IPS DF 19.7 (cell line): ENCODE measurements at places on chromosomes 11 and 22.

- no peak for DNase-seq
Observed at GRCh38 chr11:9974375-9974774, 310.5 kb downstream of the SWAP70 start.

GRCh38 chr22:24751518-24751917, 23.0 kb downstream of the PIWIL3 start:
- DNase-seq = no peak

DNA sequence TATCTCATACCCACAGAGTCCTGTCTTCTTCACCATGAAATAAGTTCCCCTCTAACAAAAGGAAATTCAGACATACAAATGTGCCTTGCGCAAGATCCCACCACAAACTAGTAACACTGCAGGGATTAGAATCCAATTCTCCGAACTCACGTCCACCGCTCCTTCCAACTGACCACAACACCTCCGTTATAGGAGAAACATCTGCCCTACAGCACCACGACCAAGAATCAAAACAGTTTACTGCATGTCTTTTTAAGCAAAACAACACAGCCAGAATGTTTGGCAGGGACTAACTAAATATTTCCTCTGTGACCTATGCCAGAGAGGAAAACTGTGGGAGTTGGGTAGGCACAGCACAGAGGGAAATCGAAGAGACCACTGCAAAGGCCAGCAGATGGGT, 72.7 kb upstream of the AKIP1 start:
- no peak for DNase-seq

- DNase-seq = no peak
Observed at GRCh38 chr11:44334356-44335004, 24.5 kb upstream of the ALX4 start.

- DNase-seq = no peak
Observed at GRCh38 chr11:72665911-72666472, 8.2 kb downstream of the PDE2A start.

DNA sequence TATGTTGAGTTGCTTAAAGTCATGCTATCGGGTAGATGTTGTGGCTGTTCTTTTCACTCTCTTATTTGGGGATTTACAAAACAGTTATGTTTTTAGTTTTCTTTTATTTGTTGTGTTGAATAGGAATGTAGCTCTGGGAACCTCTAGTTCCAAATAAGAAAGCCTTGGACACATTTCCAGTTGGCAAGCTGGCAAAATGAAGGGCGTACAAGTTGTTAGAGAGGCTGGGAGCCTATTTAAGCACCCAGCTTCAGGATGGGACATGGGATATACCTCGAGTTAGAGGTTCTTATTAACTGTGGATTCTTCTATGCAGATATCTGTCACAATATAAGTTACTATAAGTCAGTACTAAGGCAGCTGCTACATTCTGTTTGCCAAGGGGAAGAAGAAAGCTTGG, 22.8 kb downstream of the PPARA start:
- DNase-seq = no peak

DNA sequence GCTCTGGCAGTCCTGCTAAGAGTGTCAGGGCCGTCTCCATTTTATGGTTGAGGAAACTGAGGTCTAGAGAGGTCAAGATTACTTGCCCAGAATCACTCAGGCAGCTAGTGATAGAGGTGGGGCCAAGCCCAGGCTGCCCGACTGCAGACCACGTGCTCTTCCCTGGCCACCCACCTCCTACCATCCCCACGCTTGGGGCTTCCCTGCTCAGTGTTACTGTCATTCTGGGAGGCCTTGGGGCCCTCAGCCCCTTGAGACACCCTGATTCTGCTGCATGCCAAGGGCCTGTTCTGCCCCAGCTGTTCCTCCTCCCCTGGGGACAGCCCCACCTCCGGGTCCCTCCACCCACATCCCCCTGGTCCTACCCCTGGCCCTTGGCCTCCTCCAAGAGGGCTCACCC, 17.2 kb upstream of the TAB1 start:
- DNase-seq = no peak

DNA sequence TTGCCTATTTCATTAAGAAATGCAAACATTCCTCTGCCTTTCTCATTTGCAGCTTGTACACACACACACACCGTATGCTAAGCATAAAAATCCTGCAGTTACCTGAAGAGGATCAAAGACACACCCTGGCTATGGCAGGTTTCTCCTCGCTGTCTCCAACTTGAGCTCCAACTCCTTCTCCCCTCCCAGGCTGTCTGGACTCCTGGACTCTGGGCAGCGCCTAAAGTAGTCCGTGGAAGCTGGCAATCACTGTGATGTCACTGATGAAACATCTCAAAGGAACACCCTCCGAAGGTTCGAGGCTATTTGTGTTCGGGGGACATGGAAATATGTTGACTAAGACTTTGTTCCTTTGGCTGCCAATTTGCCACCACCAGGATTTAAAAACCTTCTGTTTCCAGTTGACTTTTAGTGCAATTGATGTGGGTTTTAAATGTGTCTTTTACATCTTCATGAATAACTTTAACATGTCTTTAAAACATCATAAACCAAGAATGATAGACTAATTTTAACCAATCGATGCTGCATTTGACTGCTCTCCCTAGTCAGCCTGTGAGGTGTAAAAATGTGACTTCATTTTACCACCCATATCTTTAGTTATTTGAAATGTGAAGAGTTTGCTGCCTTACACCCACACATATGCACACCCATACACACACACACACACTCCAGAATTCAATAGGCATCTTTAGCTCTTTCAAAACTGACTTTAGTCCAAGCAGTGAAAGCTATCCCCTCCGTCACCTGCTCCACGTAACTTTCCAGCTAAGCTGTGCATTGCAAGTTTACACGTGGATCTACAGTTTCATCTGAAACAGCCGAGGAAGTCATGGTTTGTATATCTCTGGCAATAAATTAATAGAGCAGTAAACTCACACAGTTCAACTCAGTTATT, at the start of gene SLN:
Gene SLN (minus strand): TSS at position 196 of the 895 bp plus-strand sequence.
- DNase-seq = no peak

DNA sequence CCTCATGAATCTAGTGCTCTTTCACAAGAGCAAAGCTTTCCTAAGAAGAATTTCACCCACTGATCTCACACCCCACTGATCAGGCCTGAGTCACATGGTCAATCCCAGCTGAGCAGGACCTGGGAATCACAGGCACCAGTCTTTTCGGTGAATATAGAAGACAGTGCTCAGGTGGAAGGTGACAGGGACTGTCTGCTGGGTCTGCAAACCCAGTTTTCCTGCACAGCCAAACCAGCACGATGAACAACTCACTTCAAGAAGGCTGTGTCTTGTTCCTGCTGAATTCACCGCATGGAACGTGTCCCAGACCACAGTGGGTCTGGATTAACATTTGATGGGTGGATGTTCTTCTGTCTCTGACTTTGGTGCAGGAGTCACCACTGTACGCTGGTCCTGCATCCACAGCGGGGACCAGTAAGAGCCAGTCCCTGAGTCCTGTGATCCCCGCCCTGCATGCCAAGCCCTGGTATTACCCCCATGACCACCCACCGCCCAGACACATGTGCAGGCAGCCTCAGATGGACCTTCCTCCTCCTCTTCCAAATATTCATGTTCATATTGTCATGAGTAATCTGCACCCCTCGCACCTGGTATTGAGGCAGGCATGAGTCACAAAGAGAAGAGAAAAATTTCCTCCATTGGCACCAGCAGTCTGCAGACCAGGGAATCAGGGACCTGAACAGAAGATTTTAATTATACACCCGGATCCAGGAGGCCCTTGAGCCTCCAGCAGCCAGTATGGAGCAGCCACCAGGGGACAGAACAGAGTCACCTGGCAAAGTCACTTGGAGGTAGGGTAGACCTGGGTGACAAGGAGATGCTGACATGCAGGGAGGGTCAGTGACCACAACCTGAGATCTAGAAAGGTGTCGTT, 8.6 kb upstream of the IGLL5 start:
- no peak for DNase-seq

GRCh38 chr22:20130731-20131596, 640 bp upstream of the ZDHHC8 start:
- no peak for DNase-seq
